Smooth muscle cell of trachea (primary cell): ENCODE measurements at places on chromosomes 5 and 9. TPM values are rescaled to one million over a fixed set of nuclear protein-coding genes. Genes with fewer than 3 reads are reported as not detected.

KIF20A gene
- 12.2 and 108 TPM in 2 replicates for total RNA-seq

MEIKIN gene
- not detected in 2 replicates for total RNA-seq

SLC36A3 gene
- total RNA-seq = not detected in 2 replicates

SLC6A7 gene
- not detected in 2 replicates for total RNA-seq

CMBL gene
- 12.8 and 24.0 TPM in 2 replicates for total RNA-seq

CFAP157 gene
- 0.17 TPM in 1 of 2 replicates, not detected in the other for total RNA-seq
